Stimulated activated CD4-positive, alpha-beta T cell treated with anti-CD3 and anti-CD28 coated beads, Interleukin-2, amount 100 ng/mL, for 48 hours (primary cell): ENCODE measurements at places on chromosomes 5 and 9.

DNA sequence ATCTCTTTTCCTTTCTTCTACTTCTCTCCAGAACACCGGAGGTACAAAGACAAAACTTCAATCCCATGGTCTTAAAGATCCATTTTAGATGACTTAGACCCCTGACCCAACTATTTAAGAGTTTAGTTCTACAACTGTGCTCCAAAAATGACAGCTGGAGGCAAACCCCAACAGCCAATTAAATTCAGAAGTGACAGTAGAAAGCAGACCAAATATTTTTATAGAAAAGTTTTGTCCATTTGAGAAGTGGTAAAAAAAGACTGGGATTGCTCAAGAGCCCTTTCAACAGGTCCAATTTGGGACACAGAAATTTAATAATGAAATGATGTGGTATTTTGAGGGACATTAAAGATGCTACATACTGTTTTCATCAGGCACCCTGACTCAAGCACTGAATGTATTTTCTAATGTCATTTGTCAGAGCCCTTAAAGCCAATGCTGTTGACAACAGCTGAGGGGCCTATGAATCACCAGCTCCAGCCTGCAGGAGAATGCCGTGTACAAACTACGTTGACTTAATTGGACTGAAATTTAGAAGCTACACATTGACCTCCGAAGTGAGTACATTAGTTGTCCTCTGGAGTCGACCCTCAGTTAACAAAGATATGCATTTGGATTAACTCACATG, 147.5 kb upstream of the PIK3R1 start:
- DNase-seq: no peak

- DNase-seq: no peak
Measured at GRCh38 chr5:132418881-132419280, 49.4 kb downstream of the SLC22A5 start.

DNA sequence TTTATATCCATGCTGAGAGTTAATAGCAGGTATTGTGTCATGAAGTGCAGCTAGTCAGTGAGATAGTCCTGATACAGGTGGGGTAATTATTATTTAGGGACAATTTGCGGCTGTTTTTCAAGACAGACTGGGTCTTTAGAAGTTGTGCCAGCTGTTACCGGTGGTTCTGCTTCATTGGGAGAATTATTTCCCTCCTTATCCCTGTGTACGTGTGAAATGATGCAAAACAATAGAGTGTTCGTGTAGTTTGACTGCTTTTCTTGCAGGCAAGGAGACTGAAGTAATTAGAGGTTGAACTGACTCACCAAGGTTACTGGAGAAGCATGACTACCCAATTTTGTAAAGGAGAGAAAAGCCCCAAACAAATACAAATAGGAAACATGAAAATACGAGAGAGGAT, 101.7 kb downstream of the ARRDC3 start:
- DNase-seq: no peak

- no peak for DNase-seq
Measured at GRCh38 chr5:178577944-178578343, 12.2 kb downstream of the COL23A1 start.

GRCh38 chr5:80220245-80220897, 35.5 kb downstream of the SERINC5 start:
- DNase-seq: no peak

- no peak for DNase-seq
Measured at GRCh38 chr5:160537116-160537515, 115.5 kb downstream of the PTTG1 start.

DNA sequence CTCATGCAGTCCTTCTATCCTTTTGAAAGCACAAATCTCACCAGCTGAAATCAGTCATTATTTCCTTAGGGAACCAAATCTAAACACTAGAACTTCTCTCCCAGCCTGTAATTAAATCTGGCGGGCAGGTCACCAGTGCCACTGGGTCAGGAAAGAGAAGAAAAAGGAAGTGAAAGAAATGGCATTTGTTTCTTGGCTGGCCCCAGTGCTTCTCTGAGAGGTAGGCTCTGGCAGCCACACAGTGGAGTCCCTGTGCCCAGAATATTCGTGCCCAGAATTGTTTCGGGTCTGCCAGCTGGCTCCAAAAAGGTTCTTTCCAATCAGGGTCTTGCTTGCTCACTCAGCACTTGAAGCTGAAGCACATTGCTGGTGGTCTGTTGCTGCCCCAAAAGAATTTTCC, 133.9 kb upstream of the MTAP start:
- DNase-seq: no peak

DNA sequence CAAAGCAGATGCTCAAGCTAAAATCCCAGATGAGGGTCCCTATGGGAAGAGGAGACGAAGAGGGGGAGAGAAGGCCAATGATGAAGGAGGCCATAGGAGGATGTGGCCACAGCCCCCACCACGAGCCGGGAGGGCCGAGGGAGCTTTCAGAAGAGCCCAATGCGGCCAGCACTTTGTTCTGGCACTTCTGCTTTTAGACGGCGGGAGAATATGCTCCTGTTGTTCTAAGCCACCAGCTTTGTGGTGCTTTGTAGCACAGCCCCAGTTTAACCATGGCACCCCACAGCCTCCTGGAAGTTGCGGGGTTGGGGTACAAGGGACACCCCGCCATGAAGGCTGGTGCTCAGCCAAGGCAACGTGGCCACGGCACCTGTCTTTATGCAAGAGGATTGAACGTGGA, 33.4 kb downstream of the LPCAT1 start:
- DNase-seq: no peak

DNA sequence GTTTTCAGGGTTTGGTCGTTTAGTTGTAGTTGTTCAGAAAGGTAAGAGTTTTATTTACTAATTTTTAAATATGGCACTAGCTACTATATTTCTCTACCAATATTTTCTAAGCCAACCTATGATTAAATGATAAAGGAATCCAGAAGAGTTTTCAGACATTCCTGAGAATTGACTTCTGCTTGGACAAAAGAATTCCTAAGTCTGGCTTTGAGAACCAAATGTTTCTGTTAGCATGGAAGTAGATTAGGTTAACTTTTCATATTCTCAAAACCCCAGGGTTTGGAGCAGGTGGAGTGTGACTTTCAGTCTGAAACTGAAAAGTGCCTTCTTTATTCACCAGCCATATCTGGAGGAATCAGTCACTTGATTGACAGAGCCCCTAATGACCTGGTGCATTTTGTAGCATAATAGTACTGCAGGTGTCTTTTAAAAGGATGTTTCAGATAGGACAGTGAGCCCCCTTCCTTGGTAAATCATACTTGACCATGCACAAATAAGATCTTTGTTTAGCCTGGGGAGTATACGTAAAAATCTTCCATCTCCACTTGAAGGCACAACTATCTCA, 457.0 kb upstream of the ZNF462 start:
- no peak for DNase-seq

DNA sequence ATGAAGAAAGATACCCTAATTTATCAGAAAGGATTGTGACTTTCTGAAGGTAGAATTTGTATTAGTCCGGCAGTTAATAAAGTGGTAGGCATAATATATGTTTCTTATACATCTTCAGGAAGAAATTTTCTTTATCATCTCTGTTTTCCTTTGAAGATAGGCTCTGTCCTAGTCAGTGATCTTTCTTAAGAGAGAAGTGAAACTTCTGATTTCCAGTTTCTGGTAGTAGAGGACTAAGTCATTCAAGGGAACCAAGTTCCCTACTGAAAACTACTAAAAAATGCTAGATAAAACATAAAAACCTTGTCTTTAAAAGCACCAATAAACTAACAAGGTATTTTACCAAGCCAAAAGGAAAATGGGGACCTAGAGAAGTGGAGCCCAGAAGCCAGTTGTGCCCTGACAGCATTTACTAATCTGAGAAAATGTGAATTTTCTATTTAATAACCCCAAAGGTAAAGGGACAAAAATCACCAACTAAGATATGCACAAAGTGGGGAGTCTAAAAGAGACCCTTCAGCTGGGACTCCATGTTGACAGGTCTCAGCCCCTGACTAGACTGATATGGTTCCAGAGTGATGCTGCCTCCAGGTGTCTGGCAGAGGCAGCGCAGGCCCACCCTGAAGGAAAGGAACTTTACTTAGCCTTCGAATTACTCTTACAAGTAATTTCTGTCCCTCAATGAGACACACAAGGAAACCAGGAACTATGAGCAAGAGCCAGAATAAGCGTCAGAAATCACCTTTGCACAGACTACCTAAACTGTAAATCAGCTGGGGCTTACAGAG, 72.7 kb downstream of the FAM78A start:
- no peak for DNase-seq

GRCh38 chr9:94945197-94946144, 219.0 kb downstream of the AOPEP start:
- no peak for DNase-seq
